ENCODE measurements at places on chromosomes 6 and 20.

DNA sequence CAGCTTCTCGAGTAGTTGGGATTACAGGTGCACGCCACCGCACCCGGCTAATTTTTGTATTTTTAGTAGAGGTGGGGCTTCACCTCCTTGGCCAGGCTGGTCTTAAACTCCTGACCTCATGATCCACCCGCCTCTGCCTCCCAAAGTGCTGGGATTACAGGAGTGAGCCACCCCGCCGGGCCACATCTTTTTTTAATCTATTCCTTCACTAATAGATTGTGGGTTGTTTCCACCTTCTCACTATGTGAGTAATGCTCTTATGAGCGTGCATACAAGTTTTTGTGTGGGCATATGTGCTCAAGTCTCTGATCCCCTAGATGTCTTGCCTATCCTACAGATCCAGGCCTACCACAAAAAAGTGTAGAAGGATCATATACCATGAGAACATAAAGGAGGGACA, 30.7 kb downstream of the CARMIL1 start:
- DNase-seq, result no peak

DNA sequence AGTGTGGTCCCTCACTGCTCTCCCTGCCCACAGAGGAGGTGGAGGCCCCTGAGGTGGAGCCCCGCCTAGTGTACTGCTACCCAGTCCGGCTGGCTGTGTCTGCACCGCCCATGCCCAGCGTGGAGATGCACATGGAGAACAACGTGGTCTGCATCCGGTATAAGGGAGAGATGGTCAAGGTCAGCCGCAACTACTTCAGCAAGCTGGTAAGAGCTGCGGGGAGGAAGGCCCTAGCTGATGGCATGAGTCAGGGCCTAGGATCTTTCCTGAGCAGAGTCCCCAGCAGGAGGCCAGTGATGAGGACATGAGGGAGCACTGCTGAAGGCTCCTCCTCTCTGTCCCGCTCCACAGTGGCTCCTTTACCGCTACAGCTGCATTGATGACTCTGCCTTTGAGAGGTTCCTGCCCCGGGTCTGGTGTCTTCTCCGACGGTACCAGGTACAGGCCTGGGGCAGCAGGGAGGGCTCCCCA, 11.2 kb downstream of the PCIF1 start:
- no peak for DNase-seq

GRCh38 chr6:22826961-22827360, 257.6 kb downstream of the HDGFL1 start:
- no peak for DNase-seq

DNA sequence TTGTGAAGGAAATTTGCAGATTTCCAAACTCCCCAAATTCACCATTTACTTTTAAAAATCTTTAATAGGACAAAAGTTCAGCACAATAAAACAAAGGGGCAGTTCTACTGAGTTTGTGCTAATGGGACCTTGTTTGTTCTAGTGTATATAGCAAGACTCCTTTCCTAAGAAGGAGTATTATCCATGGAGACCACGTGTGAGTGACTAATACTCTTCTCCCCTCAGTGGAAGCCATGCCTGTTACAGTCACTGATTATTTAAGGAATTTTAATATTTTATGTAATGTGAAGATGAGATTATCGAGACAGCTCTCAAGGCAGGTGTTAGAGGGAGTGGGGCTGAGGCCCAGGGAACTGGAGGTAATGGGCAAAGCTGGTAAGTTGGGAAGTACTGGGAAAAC, 16.4 kb upstream of the QKI start:
- DNase-seq, result no peak

- peak; percentile 14 for DNase-seq
Observed at GRCh38 chr6:137122612-137123011, 50.8 kb downstream of the IL22RA2 start.

GRCh38 chr20:4046311-4046924, 31.1 kb upstream of the RNF24 start:
- no peak for DNase-seq

DNA sequence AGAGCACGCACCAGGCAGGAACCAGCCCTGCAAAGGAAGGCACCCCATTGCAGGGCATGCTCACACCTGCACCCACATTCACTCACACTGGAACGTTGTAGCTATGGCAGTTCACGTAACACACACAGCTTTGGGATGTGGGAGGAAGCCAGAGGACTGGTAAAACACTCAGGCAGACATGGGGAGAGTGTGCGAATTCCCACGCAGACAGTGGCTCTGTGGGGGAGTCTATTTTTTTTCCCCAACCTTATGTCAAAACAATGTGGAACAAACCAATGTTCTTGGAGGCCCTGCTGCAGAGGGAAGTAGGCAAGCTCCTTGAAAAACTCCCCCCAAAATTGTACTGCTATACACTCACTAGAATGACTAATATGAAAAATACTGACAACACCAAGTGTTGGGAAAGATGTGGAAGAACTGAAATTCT, 91.0 kb downstream of the PPP1R14C start:
- no peak for DNase-seq

DNA sequence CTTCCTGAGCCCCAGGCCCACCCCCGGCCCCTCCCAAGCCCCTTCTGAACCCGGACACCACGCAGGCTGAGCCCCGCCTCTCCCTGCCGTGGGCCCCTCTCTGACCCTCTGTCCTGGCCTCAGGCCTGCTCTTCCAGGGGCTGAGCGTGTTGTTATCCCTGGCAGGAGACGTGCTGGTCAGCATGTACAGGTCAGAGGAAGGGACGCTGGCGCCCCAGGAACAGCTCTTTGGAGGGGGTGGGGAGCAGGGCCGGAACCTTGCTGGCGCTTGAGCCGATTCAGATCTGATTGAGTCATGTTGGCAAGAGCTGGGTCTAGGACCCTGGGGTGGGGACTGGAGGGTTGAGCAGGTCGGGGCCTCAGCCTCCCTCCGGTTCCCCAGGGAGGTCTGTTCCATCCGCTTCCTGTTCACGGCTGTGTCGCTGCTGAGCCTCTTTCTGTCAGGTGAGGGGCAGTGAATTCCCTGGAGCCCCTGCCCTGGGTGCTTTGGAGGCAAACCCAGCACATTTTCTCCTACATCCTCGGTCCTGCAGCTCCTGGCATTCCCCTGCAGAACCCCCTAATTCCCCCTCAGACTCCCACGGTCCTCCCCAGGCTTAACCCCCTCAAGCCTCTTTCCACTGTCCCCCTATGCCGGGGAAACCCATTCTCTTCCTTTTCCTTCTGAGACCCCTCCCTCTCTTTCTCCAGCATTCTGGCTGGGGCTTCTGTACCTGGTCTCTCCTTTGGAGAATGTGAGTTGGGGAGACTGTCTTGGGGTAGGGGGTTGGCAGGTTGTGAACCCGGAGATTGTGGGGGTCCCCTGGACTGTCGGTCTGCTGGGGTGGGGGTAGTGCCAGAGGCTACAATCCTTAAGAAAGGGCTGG, 2.0 kb downstream of the SPAG4 start:
- peak; percentile 76 for DNase-seq

DNA sequence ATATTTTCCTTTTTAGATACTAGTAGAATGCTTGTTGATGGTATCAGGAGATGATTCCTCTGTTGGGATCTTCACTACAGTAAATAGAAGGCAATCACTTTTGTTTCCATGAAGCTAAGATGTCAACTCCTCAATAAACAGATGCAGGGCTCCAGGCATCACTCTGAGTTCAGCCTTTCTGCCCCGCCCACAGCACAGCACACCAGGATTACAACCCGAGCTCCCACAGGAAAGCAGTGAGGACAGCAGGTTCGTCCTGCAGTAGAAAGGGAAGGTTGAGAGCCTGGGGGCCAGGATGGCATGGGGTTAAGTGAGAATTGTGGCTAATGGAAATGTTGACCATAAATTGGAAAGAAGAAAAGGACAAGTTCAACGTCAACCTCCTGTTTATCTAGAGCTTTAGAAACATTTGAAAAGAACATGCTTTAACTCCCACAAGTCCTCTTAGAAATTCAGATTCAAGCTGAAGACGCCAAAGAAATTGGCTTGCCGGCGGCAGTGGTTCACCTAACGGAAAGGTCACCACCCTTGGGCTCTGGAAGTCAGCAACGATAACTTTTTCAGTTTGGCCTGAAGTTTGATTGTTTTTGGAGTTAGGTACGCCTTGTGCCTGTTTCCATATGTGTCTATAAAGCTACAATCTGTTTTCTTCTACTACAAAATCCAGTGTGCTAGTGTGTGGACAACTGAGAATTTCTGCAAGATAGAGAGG, 144.4 kb upstream of the PDE10A start:
- DNase-seq, result no peak

GRCh38 chr20:51423290-51423667, 119.2 kb downstream of the NFATC2 start:
- DNase-seq, result peak; percentile 65

DNA sequence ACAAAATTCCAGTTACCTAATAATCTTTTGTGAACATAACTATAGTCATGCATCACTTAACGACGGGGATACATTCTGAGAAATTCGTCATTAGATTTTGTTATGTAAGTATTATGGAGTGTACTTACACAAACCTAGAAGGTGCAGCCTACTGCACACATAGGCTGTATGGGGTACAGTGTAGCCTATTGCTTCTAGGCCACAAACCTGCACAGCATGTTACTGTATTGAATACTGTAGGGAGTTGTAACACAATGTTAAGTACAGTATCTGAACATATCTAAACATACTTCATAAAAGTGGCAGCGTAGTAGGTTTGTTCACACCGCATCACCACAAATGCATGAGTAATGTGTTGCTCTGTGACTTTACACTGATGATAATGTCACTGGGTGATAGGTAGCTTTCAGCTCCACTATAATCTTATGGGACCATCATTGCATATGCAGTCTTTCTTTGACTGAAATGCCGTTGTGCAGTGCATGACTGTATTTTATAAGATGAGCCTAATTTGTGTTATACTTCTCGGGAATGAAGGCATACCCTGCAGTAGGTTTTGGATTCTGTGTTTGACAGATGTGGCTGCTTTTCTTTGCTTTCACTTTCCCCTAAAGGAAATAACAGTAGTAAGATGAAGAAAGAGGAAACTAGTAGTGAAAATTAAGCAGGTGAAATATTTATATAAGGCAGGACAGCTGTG, 365.6 kb downstream of the FARS2 start:
- DNase-seq, result peak; percentile 42

- no peak for DNase-seq
Observed at GRCh38 chr6:106099235-106099537, 13.1 kb downstream of the PRDM1 start.

GRCh38 chr6:93827728-93828127, 408.4 kb upstream of the EPHA7 start:
- DNase-seq, result no peak

DNA sequence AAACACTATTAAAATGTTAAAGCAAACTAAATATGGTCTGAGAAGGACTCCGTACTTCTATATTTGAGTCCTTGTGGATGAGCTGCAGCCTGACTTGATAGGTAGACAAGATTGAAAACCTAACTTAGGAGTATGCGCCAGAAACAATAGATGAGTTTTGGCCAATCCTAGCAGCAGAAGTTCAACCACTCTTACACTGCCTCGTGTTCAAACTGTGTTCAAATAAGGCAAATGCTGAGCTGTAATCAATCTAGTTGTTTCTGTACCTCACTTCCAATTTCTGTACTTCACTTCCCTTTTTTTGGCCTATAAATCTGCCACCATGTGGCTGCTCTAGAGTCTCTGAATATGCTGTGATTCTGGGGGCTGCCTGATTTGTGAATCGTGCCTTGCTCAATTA, 13.2 kb upstream of the SERINC1 start:
- peak; percentile 9 for DNase-seq

DNA sequence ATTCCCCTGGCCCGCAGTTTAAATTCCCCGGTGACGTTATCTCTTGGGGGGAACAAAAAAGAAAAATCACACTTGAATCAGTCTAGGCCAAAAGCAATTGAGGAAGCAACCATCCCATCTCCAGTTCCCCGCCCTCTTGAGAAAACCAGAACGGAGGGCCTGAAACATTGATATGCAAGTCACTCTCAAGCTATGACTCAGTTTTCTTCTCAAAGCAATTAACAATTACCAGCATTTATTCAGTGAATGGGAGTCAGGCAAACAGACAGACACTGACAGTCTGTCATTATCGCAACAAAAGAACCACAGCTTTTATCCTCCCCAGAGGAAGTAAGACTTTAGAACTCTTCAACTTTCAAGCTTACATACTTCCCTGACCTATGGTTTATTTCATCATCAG, 100.9 kb downstream of the OPRM1 start:
- no peak for DNase-seq

- peak; percentile 56 for DNase-seq
Observed at GRCh38 chr6:16438718-16439591, 200.6 kb downstream of the GMPR start.

DNA sequence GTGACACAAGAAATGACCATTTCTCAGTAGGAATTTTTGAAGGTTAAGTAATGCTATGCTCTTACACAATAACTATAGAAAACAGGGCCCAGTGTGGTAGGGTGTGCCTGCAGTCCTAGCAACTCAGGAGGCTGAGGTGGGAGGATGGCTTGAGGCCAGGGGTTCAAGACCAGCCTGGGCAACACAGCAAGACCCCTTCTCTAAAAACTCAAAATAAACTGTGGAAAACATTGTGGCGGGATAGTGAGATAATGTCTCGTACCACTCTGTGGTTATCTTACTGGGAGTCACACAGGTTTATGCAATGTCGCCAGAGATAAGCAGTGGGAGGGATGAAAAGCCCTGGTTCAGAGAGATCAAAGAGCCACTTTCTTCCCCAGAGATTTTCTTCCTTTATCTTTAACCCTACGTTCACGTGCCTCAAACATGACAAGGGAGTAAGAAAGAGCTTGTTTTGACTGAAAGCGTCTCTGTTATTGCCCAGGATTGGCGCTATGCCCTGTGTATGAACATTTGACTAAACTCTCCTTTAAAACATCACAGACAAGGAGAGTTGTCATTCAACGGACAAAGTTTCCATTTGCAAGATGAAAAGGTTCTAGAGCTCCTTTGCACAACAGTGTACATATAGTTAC, 13.9 kb downstream of the GCM1 start:
- no peak for DNase-seq

- no peak for DNase-seq
Observed at GRCh38 chr20:20820785-20821483, 108.5 kb upstream of the RALGAPA2 start.

- no peak for DNase-seq
Observed at GRCh38 chr20:17482536-17482935, 48.6 kb downstream of the BFSP1 start.

- DNase-seq, result no peak
Observed at GRCh38 chr20:47347661-47348435, 8.7 kb downstream of the ZMYND8 start.

- no peak for DNase-seq
Observed at GRCh38 chr6:165755583-165755982, 92.5 kb upstream of the PDE10A start.

- no peak for DNase-seq
Observed at GRCh38 chr6:77707603-77708002, 54.8 kb downstream of the MEI4 start.

GRCh38 chr6:119643876-119644275, 294.3 kb upstream of the MAN1A1 start:
- no peak for DNase-seq

DNA sequence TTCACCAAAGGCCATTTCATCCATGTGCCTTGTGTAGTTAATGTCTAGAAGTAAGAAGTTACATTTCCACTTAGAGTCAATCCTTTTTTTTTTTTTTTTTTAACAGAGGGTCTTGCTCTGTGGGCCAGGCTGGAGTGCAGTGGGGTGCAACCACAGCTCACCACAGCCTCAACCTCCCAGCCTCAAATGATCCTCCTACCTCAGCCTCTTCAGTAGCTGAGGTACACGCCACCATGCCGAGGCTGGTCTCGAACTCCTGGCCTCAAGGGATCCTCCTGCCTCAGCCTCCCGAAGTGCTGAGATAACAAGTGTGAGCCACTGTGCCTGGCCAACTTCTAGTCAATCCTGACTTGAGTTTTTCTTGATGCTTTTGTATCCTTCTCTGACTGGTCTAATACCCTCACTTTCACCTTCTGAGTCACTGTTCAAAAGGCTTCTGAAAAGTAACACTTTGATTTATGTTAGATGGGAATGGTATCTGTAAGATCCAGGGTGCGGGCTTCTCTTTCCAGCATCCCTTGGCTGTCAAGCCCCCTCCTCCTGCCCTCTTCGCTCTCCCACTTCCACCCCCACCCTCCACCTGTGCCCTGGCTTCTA, 22.1 kb downstream of the TRAM2 start:
- no peak for DNase-seq

Data from GM20000 (cell line).